GM12864 (cell line): ENCODE measurements at places on chromosomes 5 and 9.

DNA sequence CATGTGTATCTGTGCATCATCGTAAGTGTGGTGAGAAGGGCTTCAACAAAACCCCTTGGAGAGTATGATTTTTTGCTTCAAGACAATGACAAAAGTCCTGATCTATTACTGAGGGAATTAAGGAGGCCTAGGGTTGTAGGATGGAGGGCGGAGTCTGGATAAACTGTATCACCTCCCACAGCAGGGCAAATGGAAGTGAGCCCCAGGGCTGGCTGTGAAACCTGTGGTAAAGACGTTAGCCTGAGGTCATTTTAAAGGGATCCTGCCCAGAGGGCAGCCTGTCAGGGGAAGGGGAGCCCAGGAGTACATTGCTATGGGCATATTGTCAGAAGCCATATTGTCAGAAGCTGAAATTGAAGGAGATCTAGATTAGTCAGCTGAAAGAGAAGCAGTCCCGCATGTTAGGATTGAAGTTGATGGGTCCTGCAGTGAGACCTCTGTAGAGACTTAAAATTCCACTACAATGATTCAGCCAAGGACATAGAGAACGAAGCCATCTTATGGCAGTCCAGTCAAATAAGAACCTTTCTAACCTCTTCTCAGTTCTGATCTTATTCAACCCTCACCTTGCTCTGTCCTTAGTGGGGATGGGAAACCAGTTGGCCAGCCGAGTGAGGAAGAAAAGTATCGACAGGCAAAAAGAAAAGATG lies 26.9 kb downstream of the ADGRV1 start:
- no peak for DNase-seq

DNA sequence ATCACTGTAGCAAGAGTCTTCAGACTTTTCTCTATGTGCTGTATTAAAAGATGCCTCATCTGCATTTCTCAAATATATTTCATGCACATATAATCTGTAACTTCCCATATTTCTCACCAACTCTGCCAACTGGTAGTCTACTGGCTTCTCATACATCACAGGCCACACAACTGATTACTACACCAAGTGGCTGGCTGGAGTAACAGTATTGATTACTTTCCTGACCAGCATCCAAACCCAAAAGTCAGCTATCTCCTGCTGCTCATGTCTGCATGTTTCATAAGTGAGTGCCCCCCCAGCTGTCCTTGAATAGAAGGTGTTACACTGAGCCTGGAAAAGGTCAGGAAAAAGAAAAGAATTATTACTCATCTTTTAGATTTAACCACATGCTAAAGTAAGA lies 17.4 kb downstream of the ERCC8 start:
- DNase-seq: no peak

- no peak for DNase-seq
Measured at GRCh38 chr5:15528476-15528875, 28.5 kb downstream of the FBXL7 start.

DNA sequence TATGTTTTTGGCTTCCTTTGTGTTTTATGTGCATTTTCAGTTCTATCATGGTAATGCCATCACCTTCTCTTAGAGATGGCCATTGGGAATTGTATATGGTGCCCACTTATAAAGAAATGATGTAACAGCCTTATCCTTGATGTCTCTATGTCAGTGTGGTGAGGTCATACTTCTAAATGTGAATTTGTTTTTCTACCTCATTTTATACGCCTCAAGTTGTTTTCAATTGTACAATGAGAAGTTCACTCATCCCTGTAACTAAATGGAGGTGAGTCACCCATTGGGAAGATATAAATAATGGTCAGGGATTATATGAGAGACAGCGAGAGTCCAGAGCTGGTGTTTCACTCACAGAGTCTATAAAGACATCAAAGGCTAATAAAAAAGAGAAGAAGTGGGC lies 402.4 kb downstream of the AGTPBP1 start:
- no peak for DNase-seq

DNA sequence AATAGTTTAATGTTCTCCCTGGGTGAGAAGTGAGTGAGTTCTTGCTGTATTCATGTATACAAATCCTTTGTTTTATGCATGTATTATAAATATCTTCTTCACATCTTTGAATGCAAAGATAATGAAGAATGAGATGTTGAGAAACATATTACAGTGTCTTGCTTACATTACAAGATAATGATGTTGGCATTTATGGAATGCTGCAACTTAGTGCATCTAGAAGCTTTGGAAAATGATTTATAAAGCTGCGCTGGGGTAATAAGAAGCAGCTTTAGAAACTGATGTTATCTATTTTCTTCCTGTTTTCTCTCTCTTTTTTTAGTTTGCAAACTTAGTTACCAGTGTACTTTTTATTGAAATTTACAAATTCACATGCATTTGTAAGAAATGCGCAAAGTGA lies 673.4 kb downstream of the KCTD16 start:
- DNase-seq: no peak
